NCI-H2029 treated with DMSO at 0.1 percent for 48 hours (cell line): ENCODE measurements at places on chromosomes 5 and 9.

DNA sequence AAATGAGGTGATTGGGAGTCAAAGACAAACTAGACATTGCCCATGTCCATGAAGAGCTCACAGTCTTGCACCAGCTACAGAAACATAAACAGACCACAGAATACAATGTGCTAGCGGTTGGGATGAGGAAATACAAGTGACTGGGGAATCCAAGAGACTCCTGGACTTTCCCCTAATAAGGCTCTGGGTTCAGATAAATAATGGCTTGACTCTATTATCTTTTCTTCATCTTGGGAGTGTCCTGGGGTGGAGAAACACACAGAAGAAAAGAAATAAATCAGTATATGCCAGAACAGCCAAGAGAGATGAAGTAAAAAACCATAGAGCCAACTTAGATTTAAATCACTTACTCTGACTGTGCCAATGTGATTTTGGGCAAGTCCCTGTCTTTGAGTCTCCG is 227.8 kb downstream of the PAPPA start:
- DNase-seq: no peak

- DNase-seq: no peak
Observed at GRCh38 chr5:132417010-132417439, 47.5 kb downstream of the SLC22A5 start.

- DNase-seq: no peak
Observed at GRCh38 chr5:179241764-179242370, 103.4 kb downstream of the ADAMTS2 start.

DNA sequence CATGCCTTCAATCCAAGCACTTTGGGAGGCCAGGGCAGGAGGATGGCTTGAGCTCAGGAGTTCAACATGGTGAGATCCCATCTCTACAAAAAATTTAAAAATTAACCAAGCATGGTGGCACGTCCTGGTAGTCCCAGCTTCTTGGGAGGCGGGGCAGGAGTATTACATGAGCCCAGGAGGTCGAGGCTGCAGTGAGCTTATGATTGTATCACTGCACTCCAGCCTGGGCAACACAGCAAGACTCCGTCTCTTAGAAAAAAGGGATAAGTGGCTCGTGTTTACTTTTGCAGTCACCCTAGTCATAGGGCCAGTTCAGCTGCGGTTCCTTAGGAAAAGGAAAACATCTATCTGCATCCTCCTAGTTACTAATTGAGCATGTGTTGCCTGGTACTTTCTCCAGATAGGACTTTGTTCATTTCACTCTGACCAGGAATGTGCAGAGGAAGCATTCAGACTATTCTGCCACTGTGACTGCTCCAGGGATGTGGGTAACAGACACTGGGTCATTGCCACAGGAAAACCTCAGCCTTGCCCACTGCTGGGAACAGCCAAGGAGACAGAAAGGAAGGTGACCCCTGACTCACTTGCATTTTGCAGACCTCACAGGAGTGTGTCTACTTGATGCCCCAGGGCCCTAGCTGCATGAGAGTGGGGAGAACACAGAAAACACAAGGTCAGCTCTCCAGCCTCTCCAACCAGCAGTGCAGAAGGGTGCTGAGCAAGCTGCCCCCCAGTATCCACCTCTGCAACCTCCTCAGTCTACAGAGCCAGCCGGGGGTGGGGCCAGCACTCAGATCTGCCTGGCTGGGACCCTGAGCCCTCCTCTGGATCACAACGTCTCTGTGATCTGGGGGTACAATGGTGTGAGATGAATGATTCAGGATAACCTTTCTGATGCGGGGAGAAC is 33.9 kb upstream of the ALDH1B1 start:
- no peak for DNase-seq

DNA sequence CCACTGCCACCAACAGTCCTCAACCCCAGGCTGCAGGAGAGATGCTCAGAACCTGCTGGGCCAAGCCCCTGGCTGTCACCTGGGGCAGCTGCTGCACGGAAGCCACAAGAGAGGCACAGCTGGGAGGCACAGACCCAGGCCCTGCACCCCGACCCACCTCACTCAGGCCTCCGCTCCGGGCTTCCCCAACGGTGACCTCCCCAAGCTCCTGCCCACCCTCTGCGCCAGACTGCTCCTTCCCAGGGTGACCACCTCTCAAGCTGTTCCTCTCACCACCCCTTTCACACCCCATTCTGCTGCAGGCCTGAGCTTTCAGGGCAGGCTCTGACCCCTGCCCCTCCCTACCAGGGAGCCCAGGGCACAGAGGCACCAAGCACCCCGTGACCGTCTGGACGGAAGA is 33.0 kb downstream of the VAV2 start:
- no peak for DNase-seq

DNA sequence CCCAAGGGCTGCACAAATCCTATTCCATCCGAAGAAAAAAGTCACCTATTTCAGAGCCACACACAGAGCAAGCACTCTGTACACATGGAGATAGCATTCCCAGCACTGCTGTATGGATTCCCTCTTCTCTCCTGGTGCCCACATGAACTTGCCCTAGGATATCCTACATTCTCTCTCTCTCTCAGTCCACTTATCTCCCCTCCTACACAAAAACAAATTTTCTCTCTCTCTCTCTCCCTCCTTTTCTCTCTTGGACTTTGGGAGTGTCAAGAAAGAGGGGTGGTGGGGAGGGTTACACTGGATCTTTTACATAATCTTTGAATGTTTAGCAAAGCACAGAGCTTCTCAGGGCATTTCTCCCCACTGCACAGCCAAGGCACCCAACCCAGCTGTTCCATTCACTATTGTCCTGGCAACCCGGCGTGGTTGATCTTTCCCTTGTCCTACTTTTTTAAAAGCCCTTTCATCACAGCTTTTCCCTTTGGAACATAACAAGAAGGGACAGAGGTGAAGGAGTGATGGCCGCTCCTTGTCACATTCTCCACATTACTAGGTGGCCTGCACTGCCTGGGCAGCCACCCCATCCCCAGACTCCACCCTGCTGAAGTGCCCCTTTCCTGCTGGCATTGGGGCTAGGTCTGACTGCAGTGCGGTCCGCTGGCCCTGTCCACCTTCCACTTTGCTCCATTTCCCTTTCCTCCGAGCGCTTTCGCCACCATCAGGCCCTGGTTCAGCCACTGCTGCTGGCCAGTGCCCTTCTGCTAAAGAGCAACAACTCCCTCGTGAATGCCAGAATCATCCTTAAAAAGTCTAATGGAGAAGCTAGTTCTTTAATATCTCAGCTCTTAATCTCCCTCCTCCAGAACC is 22.2 kb upstream of the SLC1A3 start:
- DNase-seq: no peak
